Head of caudate nucleus (tissue), 42 donors: ENCODE measurements at places on chromosomes 12 and 14.

- DNase-seq = no peak
Measured at GRCh38 chr14:100714258-100714892, 12.3 kb upstream of the DLK1 start.

- no peak for DNase-seq
Measured at GRCh38 chr12:93788853-93789252, 111.7 kb downstream of the CRADD start.

DNA sequence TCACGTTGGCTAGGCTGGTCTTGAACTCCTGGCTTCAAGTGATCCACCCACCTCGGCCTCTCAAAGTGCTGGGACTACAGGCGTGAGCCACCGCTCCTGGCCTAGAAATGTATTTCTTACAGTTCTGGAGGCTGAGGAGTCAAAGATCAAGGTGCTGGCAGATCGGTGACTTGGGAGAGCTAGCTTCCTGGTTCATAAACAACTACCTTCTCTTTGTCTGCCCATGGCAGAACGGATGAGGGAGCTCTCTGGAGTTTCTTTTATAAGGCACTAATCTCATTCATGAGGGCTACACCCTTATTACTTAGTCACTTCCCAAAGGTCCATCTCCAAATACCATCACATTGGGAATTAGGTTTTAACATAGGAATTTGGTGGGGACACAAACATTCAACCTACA, 38.9 kb downstream of the SLC17A8 start:
- DNase-seq = no peak

DNA sequence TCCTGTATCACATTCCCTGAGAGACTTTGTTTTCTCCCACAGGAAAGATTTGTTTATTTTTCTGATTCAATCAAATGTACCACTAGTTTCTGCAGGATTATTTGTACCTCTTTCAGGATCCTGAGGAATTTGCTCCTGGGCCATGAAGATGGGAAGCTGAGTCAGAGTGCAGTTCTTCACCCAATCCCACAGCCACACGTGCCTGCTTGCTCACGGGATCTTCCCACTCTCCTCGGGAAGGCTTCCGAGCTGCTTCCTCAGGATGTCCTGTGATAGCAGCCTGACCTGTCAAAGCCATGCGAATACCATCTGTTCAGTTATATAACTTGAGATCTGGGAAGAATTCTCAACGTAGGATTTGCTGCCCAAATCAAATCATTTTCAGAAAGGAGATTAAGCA, 41.8 kb upstream of the HIF1A start:
- no peak for DNase-seq

DNA sequence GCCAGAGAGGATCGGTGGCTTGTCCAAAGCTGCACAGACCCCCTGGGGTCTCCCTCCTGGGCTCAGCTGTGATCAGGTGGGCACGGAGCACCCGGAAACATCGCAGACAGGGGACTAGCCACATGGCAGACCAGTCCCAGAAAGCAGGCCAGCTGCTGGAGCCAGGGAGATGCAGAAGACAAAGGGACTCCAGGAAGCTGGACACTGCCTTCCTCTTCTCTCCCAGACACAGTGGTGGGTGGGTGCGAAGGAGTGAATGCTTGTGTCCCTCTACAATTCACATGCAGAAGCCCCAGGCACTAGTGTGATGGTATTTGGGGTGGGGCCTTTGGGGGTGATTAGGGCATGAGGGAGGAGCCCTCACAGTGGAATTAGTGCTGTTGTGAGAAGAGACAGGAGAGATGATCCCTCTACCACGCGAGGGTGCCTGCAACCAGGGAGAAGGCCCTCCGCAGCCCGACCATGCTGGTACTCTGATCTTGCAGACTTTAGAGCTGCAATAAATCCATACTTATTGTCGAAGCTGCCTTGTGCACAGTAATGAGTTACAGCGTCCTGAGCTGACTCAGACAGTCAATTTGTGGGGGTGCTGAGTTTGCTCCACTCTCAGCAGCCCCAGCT, 95.2 kb downstream of the CALM1 start:
- DNase-seq = no peak

- no peak for DNase-seq
Measured at GRCh38 chr14:35295845-35296161, 3.6 kb downstream of the PSMA6 start.

- DNase-seq = no peak
Measured at GRCh38 chr14:95644981-95645380, 41.2 kb upstream of the TCL1B start.
